ENCODE measurements at places on chromosomes 13 and 19. TPM values are rescaled to one million over a fixed set of nuclear protein-coding genes. Genes with fewer than 3 reads are reported as not detected.

DNA sequence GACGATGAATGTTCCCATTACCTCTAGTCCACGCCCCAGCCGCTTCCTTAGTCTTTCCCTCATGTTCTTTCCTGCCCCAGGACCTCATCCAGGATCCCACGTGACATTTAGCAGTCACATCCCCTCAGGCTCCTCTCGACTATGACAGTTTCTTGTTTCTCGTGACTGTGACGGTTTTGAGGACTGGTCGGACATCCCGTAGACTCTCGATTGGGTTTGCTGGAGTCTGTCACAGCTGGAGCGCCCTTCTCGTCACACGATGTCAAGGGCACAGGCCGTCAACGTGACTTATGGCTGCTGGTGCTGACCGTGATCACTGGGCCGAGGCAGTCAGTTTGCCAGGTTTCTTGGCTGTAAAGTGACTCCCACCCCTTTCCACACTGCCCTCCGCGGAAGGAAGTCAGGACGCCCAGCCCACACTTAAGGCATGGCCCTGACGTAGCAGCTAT lies 22.8 kb downstream of the ELAVL1 start:
- no peak for DNase-seq

GRCh38 chr13:30247406-30247805 lies 59.9 kb downstream of the KATNAL1 start:
- DNase-seq, result no peak

DNA sequence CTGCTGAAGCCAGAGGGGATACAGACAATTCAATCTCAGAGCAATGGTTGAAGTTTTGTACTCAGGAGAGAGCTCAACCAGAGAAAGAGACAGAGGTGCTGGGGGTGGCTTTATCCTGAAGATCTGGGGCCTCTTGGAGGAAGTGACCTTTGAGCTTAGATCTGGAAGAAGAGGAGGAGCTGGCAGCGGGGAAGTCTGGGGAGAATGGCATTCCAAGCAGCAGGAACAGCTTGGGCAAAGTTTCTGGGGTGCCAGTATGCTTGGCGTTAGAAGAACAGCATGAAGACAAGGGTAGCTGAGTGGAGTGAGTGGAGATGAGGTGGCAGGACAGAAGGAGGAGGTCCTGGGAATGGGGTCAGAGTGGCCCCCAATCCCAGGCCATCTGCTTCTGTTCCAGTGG lies 11.3 kb downstream of the MAST3 start:
- no peak for DNase-seq

GRCh38 chr13:37181620-37182019 lies 76.2 kb upstream of the CSNK1A1L start:
- DNase-seq, result no peak

GRCh38 chr19:56315077-56315828 lies 614 bp upstream of the ZSCAN5A start:
- peak; percentile 93 for DNase-seq

DNA sequence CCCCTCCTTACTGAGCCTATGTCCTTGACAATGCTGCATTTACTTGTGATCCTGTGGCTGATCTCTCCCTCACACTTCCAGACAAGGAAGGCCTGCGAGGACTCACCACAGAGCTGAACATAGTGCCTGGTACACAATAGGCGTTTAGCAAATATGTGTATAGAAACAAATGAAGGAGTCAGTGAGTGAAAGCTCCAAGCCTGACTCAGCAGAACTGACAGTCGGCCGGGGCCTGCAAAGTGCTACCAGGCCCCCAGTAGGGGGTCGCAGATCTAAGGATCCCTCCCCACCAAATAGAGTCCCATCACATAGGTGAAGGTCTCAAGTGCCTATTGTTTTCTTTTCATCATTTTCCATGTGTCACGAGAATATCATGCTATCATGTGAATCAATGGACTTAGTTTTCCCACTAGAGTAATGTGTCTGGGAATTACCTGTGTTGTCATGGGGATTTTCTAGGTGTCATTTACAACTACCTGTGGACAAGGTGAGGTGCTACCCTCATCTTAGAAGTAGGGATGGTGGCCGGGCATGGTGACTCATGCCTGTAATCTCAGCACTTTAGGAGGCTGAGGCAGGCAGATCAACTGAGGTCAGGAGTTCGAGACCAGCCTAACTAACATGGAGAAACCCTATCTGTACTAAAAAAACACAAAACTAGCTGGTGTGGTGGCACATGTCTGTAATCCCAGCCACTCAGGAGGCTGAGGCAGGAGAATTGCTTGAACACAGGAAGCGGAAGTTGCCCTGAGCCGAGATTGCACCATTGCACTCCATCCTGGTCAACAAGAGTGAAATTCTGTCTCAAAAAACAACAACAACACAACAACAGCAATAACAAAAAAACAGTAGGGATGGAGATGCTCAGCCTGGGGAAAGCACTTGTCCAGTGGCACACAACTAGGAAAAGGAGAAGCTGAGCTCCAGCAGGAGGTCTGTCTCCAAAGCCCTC lies 50.3 kb upstream of the CYP2A7 start:
- DNase-seq, result no peak

- DNase-seq, result no peak
These were observed 1440.3 kb downstream of the PCDH9 start for GRCh38 chr13:65789815-65790214.

DNA sequence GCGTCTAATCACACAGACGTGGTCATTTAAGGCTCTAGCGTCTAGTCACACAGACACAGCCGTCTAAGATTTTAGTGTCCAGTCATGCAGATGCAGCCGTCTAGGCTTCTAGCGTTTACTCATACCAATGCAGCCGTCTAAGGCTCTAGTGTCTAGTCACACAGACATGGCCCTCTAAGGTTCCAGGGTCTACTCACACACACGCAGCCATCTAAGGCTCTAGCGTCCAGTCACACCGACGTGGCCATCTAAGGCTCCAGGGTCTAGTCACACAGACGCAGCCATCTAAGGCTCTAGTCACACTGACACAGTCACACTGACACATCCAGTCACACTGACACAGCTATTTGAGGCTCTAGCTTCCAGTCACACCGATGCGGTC lies 55.7 kb downstream of the KLF2 start:
- no peak for DNase-seq

- no peak for DNase-seq
These were observed 1.1 kb downstream of the TNNI3 start for GRCh38 chr19:55156202-55157063.

DNA sequence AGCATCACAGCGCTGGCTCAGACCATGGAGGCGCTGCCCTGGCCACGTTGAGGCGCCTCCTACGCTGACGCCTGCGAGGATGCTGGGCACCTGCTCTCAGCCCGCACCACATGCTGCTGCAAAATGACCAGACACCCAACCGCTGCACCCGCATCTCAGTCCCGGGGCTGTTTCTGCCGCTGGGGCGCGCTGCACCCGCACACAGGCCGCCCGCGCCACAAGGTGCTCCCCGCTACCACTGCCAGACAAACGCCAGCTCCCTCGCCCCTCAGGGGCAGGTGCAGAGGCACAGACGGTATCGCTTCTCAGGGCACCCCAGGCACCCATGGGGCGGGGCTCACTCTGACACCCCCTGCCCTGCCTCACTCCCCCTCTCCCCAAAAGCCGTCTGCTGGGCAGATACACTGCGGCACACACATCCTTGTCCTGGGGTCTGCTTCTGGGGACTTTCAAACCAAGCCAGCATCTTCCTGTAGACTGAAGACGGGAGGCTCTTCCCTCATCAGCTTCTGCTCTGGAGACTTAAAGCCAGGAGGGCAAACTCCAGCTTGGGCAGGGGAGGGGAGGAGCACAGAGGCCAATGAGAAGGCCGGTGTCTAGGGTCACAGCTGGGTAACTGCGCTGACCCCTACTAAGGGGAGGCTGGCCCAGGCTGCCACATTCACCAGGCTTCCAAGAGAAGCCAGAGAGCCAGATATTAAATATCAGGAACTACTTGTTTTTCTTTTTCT lies 16.3 kb downstream of the CHERP start:
- no peak for DNase-seq

- no peak for DNase-seq
These were observed 129.1 kb upstream of the SOX1 start for GRCh38 chr13:111937777-111938311.

GRCh38 chr19:51458051-51458645 lies at the start of gene SIGLEC8:
Gene SIGLEC8, minus strand, starts transcription at chr19:51458454. Its CDS starts 67 bp downstream, at chr19:51458387.
- DNase-seq, result no peak

DNA sequence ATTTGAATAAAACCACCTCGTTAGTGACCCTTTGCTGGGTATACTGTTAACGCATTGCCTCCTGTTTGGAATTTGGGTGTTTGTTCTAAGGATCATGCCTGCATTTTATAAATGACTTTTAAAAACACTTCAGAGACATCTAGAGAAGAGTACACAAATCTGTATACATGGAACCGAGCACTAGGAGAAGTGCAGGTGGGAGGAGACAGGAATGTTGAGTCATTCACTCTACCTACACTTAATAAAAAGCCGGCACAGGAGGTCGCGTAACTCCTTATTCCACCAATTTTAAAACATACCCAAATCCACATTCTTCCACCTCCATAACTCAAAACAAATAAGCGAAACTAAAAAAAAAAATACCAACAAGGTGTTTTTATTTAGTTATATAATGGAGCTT lies 48.6 kb downstream of the FGF9 start:
- no peak for DNase-seq

- DNase-seq, result no peak
These were observed 317.5 kb downstream of the KLF12 start for GRCh38 chr13:73816702-73817101.

- no peak for DNase-seq
These were observed 1346.0 kb upstream of the SPRY2 start for GRCh38 chr13:81686877-81687276.

- no peak for DNase-seq
These were observed 26.2 kb upstream of the NCCRP1 start for GRCh38 chr19:39170386-39171231.

GRCh38 chr13:86298725-86299124 lies 499.5 kb upstream of the SLITRK6 start:
- DNase-seq, result no peak

DNA sequence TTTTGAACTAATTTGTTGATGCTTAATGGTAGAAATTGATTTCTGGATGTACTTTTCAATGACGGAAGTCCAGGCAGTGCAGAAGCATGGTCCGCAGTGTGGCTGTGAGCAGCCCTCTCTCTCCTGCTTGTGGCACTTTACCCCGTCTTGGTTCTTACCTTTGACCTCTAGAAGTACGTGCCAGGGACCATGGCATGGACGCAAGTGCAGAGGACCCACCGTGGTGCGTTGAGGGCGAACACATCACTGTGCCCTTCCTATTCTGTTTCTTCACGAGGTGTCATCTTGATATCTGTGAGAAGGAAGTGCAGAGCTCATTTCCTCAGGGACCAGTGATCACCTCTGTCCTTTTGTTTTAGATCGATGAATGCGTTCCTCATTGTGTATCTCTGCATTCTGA lies 135.2 kb downstream of the ATP11A start:
- DNase-seq, result no peak

The EBI3 gene
- total RNA-seq, result 8.2 TPM

The HIPK4 gene
- total RNA-seq, result 0.33 TPM

The PCSK4 gene
- 2.2 TPM for total RNA-seq

The SLC10A2 gene
- not detected for total RNA-seq

The CYP2A6 gene
- total RNA-seq, result not detected

The METTL21C gene
- not detected for total RNA-seq

The IER2 gene
- 146 TPM for total RNA-seq

The RNF225 gene
- total RNA-seq, result not detected

The PTPRH gene
- total RNA-seq, result 10.2 TPM

The KLK2 gene
- total RNA-seq, result 0.48 TPM

The POLR1G gene
- 2.6 TPM for total RNA-seq

The PNMA8B gene
- total RNA-seq, result 4.2 TPM

Measured in breast epithelium (tissue), 4 donors.